Stimulated activated CD8-positive, alpha-beta memory T cell treated with anti-CD3 and anti-CD28 coated beads, Interleukin-4, amount 100 ng/mL, for 24 hours (primary cell): ENCODE measurements at places on chromosomes 1 and 21.

GRCh38 chr1:175408986-175409385, 216.4 kb upstream of the KIAA0040 start:
- no peak for DNase-seq

GRCh38 chr21:45041351-45041805, 33.0 kb upstream of the ADARB1 start:
- no peak for DNase-seq

GRCh38 chr1:32334864-32335534, 1.0 kb downstream of the MARCKSL1 start:
- no peak for DNase-seq

DNA sequence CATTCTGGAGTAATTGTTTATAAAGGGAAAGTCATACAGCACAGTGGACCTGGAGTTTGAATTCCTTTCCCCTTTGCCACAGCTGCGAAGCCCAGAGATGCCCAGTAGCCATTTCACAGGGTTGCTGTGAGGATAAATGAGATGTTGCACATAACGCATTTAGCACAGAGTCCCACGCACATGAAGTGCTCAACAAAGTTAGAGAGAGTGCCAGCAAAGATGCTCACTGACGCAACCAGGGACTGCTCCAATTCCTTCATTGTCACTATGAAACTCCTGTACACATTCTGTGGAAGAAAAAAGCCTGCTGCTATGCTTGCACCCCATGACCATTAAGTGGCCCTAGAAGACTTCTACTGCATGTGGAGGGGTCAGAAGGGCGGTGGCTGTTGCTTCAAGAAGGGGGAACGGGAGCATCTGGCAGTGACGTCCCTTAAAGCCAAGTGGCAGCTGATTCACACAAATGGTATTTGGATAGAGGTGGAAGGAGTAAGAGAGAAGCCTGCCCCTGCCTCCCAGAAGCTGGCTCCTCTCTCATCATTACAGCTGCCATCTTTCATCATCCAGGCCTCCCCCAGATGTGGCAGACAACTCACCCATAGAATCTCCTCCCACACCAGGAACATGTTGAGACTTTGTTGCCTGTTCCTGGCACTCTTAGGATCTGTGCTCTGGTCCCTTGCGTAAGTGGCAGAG, 26.5 kb upstream of the VAV3 start:
- DNase-seq, result no peak

- DNase-seq, result no peak
Observed at GRCh38 chr1:3271866-3272265, 182.6 kb upstream of the ARHGEF16 start.

DNA sequence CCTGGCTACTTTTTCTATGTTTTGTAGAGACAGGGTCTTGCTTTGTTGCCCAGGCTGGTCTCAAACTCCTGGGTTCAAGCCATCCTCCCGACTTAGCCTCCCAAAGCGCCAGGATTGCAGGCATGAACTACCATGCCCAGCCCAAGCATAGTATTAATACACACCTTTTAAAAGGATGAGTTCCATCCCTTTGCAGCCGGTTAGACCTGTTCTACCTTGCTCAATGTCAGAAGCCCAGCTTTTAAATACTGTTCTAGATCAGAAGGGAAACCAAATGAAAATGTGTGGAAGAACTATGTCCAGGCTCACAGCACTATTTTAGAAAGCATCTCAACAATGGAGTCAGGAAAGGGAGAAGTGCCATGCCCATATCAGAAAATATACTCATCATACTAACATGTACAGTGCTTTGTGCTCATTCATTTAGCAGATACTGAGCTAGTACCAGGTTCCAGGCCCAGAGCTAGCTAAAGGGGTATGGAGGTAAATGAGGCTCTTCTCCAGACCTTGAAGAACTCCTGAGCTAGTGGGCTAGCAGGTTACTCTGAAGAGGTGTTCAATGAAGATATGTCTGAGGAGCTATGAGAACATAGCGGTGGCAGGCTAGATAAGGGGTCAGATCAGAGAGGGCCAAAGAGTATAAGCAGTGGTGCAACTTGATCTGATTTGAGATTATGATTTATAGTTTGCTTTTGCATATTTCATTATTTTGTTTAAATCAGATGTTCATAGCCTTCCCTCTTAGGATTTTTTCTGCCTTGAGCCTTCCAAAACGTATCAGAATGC, 78.2 kb downstream of the RNF220 start:
- DNase-seq, result no peak

GRCh38 chr1:98027103-98027705, 106.4 kb upstream of the DPYD start:
- DNase-seq, result no peak

DNA sequence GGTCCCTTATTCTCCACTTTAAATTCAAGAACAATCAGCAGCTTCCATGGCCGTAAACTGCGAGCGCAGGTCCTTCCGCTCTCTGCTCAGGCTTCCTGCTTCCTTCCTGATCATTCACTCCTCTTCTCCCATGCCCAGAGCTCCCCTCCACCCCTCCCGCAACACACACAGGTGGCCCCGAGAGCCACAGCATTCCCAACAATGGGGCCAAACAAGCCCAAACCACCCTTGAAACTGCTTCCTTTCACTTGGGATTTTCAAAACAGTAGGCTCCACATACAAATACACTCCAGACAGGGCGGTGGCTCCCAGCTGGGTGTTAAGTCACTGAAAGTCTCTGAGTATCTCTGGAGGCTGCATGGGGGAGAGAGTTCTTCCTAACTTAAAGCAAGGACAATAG, 11.4 kb downstream of the FAM89A start:
- DNase-seq, result no peak

DNA sequence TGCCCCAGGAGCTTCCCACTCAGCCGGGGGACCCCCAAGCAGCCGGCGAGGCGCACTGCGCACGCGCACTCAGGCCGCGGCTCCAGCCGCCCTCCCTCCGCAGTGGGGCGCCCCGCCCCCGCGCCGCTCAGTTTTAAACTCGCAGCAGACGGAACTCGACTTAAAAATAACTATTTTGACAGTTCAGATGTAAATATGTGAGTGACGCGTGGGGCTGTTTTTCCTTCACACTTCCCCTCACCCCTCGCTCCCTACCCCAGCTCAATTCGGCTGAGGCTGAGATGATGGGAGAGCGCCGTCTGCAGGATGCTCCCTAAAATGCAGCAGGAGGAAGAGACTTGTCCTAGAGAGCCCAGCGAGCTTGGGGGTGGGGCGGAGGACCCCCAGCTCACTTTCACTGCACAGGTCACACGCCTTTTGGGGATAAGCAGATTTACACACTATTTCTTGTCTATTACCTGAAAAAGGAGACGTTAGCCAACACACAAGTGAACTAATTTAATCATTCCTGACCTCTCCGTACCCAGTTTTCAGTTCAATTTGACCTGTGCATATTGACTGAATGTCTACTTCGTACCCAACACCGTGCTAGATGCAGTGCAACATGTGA, 8.9 kb upstream of the LEMD1 start:
- DNase-seq, result peak; percentile 52

GRCh38 chr1:8818325-8818775, 910 bp upstream of the RERE start:
- DNase-seq, result no peak

- DNase-seq, result no peak
Observed at GRCh38 chr1:173039626-173040025, 11.1 kb downstream of the TNFSF18 start.

DNA sequence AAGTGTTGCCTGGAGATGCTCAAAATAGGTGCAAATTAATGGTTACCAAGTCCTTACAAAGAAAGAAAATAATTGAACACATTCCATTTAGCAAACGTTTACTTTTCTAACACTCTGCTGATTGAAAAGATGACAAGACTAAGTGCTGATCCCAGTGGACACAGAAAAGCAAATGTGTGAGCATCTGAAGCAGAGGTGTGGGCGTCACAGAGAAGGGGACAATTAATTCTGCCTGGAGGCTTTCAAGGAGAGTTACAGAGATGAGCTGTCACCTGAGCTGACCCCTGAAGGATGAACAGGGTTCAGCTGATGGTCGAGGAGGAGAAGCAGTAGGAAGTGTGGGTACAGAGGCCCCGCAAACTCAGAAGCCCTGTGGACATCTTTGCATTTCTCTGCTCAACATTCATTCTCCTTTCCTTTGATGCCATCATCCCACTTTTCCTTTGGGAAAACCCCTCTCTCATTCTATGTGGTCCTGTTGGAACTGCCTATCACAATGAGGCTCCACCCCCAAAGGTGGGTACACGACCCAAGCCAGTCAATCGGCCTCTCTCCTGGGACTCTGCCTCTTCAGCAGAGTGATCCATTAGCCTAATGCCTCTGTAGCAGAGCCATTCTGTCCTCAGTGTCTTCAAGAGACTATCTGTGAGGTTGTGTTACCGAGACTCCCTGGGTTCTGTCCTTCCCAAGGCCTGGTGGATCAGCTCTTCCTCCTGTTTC, 17.2 kb upstream of the PLA2G2E start:
- DNase-seq, result no peak

- DNase-seq, result no peak
Observed at GRCh38 chr1:207455183-207455754, 1.1 kb downstream of the CR2 start.

DNA sequence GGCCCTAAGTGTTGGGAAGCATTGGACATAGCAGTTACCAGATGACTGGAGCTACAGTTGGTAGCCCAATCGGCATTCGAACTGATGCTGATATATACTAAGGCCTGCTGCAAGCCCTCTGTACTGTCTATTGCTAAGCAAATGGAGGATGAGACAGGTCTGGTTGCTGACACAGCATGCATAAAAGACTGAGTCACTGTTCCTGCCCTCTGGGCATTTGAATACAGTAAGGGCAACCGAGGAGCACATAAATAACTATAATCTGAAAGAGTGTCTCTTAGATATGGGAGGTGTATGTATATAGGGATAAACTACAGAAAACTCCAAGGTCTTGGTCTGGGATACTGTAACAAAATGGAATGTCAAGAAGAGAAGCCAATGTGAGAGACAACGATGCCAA, 16.8 kb upstream of the MARK1 start:
- DNase-seq, result no peak

DNA sequence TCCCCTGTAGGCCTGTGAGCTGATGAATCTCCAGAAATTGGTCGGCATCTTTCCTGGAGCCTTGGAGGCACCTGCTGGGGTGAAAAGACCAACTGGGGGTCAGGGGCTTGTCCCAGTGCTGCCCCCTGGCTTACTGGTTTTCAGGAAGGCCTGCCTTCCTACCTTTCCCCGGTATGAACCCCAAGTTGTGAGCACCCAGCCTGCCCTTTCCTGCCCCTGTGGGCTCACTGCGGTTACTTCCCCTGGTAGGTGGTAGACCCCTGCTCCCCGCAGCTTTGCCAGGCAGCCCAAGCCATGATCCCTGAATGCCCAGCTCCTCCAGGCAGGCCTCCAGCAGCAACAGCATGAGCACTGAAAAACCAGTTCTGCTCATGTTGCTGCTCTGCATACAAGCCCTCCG, 10.2 kb downstream of the DMRTB1 start:
- no peak for DNase-seq

GRCh38 chr1:97500760-97501159, 420.1 kb downstream of the DPYD start:
- no peak for DNase-seq

DNA sequence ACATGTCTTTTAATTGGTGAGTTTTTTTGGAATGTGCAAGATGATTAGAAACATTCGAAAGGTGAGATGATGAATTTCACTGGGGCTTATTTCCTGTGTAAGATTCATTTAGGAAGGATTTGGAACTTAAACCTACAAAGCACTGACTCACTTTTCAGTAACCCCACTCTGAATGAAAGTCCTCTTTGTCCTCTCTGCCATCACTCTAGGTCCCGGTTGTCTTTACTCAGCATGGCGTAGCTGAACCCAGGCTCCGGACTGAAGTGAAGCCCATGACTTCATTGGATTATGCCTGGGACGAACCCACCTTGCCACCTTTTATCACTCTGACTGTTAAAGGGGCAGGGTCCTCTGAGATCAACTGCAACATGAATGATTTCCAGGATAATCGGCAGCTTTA, 139.4 kb downstream of the VPS13D start:
- no peak for DNase-seq

GRCh38 chr1:58942759-58943191, 158.9 kb upstream of the JUN start:
- DNase-seq, result no peak

GRCh38 chr1:226490426-226490809, 58.1 kb upstream of the STUM start:
- DNase-seq, result no peak

- DNase-seq, result no peak
Observed at GRCh38 chr1:44576456-44577150, 97.7 kb downstream of the TMEM53 start.

DNA sequence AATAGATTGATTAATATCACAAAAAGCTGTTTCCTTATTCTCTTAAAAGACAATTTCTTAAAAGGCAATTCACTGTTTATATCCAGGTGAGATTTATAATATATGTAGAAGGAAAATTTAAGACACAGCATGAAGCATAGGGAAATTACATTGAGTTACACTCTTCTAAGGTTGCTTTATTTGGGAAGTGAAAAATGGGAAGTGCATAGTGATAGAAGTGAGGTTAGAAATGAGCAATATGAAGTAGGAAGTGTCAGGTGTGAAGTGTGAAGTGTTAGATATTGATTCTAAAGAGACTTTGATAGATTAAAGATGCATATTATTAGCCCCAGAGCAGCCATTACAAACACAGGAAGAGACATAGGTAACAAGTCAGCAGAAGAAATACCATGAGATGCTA, 40.3 kb downstream of the FH start:
- no peak for DNase-seq

GRCh38 chr1:1599030-1599934, 653 bp downstream of the FNDC10 start:
- DNase-seq, result no peak

DNA sequence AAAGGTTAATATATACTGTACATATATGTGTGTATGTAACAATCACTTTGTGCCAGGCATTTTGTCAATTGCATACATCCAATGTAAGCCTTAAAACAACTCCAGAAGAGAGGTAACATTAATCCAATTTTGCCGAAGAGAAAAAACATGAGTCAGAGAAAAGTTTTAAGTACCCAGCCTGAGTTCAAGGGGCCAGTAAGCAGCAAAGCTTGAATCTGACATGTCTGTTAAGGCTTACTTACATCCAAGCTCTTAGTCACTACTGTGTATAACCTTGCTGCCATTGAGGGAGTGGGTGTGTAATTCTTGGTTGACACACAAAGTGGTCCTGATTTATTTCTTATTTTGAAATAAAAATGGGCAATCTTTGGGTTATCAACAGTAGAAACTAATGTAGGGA, 360.4 kb upstream of the LYPLAL1 start:
- DNase-seq, result no peak

GRCh38 chr1:169921080-169921479, 27.4 kb upstream of the SCYL3 start:
- no peak for DNase-seq

- DNase-seq, result no peak
Observed at GRCh38 chr1:184352776-184353175, 34.1 kb upstream of the C1orf21 start.

DNA sequence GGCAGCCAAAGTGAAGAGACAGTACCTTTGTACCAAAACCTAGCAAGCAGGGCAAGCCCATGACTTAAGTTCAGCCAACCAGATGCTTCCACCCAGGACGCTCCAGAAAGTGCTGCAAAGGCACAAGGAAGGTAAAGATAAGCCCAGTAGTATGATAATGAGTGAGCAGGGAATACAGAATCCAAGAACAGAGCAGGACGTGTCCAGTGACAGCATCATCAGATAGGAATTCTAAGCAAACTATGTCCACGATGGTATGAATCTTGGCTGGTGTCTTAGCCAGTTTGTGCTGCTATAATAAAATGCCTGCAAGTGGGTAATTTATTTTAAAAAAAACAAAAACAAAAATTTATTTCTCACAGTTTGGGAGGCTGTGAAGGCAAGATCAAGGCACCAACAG, 13.6 kb downstream of the GJA4 start:
- DNase-seq, result no peak
